ENCODE measurements at places on chromosomes 4 and X.

GRCh38 chrX:124555036-124555595, 208.8 kb downstream of the SH2D1A start:
- H3K36me3 ChIP-seq: no peaks in the 10 kb centered on the region
- DNase-seq: no peak
- no peaks in the 10 kb centered on the region for H3K4me1 ChIP-seq
- no peak overlapping the region for H3K27ac ChIP-seq
- no peaks in the 10 kb centered on the region for H3K27me3 ChIP-seq

DNA sequence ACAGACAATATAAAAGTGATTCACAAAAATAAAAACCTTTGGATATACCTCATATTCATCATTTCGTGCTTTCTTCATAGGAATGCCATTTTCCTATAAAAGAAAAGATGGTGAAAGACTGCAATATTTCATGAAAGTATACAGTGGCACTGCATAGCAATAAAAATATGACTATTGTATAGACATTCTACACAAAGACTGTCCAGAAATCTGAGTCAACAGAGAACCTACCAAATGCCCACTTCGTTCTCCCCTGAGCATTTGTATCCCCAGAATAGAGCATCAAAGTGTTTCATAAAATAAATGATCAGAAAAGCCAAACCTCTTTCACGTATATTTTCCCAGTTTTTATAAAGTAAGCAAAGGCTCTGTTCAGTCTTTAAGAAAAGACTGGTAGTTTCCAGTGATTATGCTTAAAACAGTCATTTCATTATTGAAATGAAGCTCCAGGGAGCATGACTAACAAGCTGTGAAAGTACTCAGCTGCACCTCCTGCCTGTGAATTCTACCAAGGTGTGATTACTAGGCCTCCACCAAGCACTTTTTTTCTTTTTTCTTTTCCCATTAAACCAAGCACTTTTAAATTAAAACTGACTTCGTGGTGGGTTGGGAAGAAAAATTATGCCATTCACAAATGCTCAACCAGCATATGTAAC, 20.2 kb downstream of the PPA2 start:
- DNase-seq: no peak
- H3K4me1 ChIP-seq: no peaks in the 10 kb centered on the region

GRCh38 chr4:10260777-10261176, 144.2 kb upstream of the WDR1 start:
- no peaks in the 10 kb centered on the region for H3K27me3 ChIP-seq
- H3K4me1 ChIP-seq: no peaks in the 10 kb centered on the region
- no peak for DNase-seq
- H3K4me3 ChIP-seq: no peak overlapping the region
- no peaks in the 10 kb centered on the region for H3K36me3 ChIP-seq

DNA sequence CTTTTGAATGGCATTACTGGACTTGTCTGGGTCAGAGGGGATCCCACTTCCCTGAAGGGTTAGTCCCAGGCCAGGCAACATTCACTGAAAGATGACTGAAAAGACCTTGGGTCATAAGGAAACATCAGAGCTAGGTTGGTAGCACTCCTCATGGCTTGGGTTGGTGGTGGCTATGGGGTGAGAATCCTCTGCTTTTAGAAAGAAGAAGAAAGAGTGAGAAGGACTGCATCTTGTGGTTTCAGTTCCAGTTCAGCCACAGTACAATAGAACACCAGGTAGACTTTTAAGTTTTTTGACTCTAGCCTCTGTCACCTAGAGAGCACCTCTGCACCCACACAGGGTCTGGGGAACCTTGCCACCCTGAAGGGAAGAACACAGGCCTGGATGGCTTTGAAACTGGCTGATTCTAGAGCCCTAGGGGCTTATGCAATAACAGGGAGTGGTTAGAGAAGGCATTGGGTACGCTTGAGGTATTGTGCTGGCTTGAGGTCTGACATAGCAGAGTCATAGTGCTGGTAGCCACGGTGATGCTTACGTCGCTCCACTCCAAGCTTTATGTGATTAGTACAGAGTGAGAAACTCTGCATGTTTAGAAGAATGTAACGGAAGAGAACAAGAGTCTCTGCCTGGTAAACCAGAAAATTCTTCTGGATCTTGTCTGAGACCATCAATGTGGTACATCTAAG, 36.5 kb downstream of the PRR32 start:
- H3K36me3 ChIP-seq: no peaks in the 10 kb centered on the region
- no peaks in the 10 kb centered on the region for H3K4me1 ChIP-seq
- no peak overlapping the region for H3K27ac ChIP-seq

DNA sequence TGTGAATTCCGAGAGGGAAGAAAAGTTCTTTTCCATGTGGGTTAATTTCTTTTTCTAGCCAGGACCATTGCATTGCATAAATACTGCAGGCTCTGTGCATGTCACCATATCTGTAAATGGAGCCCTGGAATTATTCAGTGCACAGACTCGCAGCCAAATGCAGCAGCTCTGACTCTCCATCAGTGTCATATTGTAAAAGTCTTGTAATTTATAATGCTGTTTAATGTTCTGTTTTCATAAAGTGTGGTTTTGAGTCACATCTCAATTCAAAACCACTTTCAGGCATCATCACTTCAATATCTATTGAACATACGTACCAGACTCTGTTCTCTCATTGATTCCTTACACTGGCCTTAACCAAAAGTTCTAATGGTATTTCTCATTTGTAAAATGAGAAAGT, 193.9 kb upstream of the RPL34 start:
- H3K4me1 ChIP-seq: no peaks in the 10 kb centered on the region
- H3K27me3 ChIP-seq: no peaks in the 10 kb centered on the region
- H3K4me3 ChIP-seq: no peak overlapping the region
- no peaks in the 10 kb centered on the region for H3K36me3 ChIP-seq
- DNase-seq: no peak

DNA sequence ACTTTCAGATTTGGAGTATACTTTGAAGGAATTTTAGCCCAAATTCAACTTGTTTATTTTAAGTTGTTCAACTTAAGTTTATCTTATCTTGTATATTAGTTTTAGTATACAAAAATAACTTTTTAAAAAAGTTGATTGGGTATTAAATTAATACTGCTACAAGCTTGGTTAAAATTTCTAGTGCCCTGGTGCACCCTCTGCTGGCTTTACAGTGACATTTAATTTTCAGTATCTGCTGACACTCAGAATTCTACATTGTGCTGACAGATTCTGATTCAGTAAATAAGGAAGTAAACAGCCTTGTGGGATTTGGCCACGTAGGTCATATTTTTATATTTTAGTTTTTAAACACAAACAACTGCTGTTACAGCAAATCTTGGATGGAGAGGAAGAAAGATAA, 2.9 kb downstream of the EDA start:
- H3K36me3 ChIP-seq: no peaks in the 10 kb centered on the region
- H3K27me3 ChIP-seq: no peaks in the 10 kb centered on the region
- H3K4me1 ChIP-seq: no peaks in the 10 kb centered on the region
- no peak overlapping the region for H3K4me3 ChIP-seq
- DNase-seq: no peak

DNA sequence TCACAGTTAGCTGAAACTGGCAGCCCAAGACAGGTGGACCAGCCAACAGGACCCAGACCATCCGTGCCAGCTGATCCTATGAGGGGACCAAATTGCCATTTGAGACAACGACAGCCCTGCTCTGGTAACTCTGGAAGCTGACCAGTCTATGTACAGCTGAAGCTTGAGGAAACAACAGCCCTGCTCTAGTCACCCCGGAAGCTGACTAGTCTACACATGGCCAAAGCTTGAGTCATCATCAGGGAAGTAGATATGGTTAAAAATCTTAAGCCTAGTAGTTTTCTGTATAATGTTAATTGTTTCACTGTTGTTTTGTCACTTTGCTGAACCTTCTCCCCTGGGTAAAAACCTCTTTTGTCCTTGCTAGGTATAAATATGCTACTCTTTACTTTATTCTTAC, 905.4 kb upstream of the NDST4 start:
- no peaks in the 10 kb centered on the region for H3K27me3 ChIP-seq
- H3K27ac ChIP-seq: no peak overlapping the region
- H3K4me3 ChIP-seq: no peak overlapping the region
- no peaks in the 10 kb centered on the region for H3K36me3 ChIP-seq
- no peaks in the 10 kb centered on the region for H3K4me1 ChIP-seq

- no peaks in the 10 kb centered on the region for H3K27me3 ChIP-seq
- H3K4me1 ChIP-seq: no peaks in the 10 kb centered on the region
- H3K4me3 ChIP-seq: no peak overlapping the region
- H3K27ac ChIP-seq: no peak overlapping the region
- H3K36me3 ChIP-seq: no peaks in the 10 kb centered on the region
Observed at GRCh38 chr4:174910271-174910670, 7.9 kb upstream of the ADAM29 start.

DNA sequence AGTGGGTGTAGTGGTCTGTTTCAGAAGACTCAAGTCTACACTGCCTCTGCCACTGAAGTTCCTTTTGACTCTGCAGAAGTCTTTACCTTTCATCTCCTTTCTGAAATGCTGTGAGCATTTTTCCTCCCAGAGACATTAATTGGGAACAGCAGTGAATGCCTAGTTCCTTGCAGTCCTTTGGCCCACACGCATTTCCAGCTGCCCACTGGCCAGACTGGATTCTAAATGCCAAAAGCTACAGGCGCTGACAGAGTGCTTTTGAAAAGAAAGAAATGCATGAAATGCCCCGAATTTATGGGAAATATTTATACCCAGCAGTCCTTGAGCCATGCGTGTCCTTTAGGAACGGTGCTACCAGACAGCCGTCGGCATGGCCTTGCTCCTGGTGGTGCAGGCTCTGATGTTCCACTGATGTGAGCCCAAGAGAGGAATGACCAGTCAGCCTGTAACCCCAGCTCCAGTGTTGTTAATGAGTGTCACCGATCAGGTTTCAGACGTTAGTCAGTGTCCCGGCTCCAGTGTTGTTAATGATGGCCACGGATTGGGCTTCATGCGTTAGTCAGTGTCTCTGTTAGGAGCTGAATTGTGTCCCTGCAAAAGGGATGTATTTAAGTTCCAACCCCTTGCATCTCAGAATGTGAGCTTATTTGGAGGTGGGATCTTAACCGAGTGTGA, 132.6 kb downstream of the TBL1X start:
- H3K27me3 ChIP-seq: no peaks in the 10 kb centered on the region
- no peaks in the 10 kb centered on the region for H3K4me1 ChIP-seq
- H3K4me3 ChIP-seq: no peak overlapping the region
- H3K27ac ChIP-seq: no peak overlapping the region
- no peak for DNase-seq
- no peaks in the 10 kb centered on the region for H3K36me3 ChIP-seq

GRCh38 chr4:132085105-132085504, 1064.0 kb upstream of the PCDH10 start:
- no peak for DNase-seq
- no peak overlapping the region for H3K27ac ChIP-seq
- H3K4me3 ChIP-seq: no peak overlapping the region
- H3K4me1 ChIP-seq: no peaks in the 10 kb centered on the region

GRCh38 chrX:110171442-110171841, 146.4 kb downstream of the AMMECR1 start:
- no peaks in the 10 kb centered on the region for H3K27me3 ChIP-seq
- H3K36me3 ChIP-seq: no peaks in the 10 kb centered on the region
- peak; percentile 40 for DNase-seq
- H3K4me1 ChIP-seq: no peaks in the 10 kb centered on the region

GRCh38 chrX:129932821-129933321, 26.9 kb downstream of the UTP14A start:
- H3K4me3 ChIP-seq: peak overlapping the region; percentile 59
- H3K27me3 ChIP-seq: no peaks in the 10 kb centered on the region
- no peak for DNase-seq
- H3K36me3 ChIP-seq: no peaks in the 10 kb centered on the region
- no peaks in the 10 kb centered on the region for H3K4me1 ChIP-seq
- peak overlapping the region; percentile 59 for H3K27ac ChIP-seq

DNA sequence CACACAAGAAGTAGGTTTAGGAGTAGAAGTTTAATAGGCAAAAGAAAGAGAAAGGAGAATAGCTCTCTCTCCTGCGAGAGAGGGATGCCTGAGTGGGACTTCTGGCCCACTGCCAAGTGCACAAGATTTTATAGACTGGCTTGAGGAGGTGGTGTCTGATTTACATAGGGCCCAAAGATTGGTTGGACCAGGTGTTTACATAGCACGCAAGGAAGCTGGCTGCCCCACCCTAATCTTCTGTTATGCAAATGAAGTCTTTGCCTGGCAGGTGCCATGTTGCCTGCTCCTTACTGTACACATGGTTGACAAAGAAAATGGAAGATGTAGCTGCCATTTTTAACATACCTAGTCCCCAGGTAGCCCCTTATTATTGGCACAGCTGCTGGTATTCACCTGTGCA, 170.8 kb upstream of the GATB start:
- H3K36me3 ChIP-seq: no peaks in the 10 kb centered on the region
- H3K4me3 ChIP-seq: no peak overlapping the region
- H3K27ac ChIP-seq: no peak overlapping the region
- H3K27me3 ChIP-seq: no peaks in the 10 kb centered on the region

DNA sequence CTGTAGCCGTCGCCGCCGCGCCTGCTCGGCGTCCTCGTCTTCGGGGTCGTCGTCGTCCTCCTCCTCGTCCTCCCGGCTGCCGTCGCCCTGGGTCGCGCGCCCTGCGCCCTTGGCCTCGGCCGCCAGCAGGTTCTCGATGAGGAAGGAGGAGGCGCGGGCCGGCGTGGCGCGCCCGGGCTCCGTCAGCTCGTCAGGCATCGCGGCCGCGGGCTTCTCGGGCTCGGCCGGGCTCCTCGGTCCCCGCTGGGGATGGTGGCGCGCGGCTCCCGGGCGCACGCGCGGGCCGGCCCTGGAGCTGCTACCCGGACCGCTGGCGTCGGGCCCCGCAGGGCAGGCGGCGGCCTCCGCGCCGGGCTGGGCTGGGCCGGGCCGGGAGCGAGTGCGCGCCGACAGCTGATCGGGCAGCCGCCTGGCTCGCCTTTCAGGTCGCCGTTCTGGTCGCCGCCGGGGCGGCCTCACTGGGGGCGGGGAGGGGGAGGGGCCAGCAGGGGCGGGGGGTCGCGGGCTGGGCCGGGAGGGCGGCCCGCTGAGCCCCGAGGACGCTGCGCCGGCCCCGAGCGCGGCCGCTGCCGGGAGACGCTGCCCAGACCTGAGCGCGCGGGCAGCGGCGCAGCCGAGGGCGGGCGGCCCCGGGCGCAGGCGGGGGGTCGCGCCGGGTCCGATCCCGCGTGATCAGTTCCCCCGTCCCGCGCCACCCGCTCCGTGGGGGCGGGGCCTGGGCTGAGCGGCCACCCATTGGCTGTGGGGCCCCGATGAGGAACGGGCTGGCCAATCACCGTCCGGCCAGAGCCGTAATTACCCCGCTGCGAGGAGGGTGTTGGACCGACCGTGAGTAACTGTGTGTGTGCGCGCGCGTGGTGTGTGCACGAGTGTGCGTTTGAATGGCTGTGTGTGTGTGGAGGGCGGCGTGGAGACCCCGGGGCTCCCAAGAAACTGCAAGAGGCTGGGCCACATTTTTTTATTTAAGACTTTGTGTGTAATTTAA, at the start of gene HMX1:
HMX1 (minus strand) TSS at position 423 of the 985 bp plus-strand sequence; CDS start at position 198, 225 bp downstream.
- peak within 1 kb of the TSS; percentile 13 for H3K4me3 ChIP-seq
- DNase-seq: no peak
- H3K36me3 ChIP-seq: no peaks in the 10 kb centered on the region
- no peaks in the 10 kb centered on the region for H3K27me3 ChIP-seq

DNA sequence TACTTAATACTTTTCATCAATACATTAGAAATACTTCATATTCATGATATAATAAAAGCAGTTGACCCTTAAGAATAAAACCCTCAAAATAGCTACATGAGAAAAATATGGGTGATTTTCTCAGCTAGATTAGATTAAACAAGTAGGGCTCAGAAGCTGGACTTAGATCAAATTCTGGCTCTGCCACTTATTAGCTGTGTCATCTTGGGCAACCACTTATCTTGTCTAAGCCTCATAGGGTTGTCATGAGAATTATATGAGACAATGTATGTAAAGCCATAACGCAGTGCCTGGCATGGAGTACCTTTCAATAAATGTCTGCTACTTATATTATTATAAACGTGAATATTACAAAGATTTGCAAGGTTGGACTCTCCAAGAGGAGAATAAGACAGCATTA, 84.3 kb upstream of the PGRMC2 start:
- no peak overlapping the region for H3K4me3 ChIP-seq
- H3K36me3 ChIP-seq: no peaks in the 10 kb centered on the region
- H3K4me1 ChIP-seq: no peaks in the 10 kb centered on the region
- no peak overlapping the region for H3K27ac ChIP-seq

Data from vagina (tissue), 2 donors.